Activated effector memory CD4-positive, alpha-beta T cell treated with anti-CD3 and anti-CD28 coated beads, Interleukin-2, amount 50 U/mL, for 16 hours (primary cell): ENCODE measurements at places on chromosomes 5 and 9.

GRCh38 chr5:6434731-6435130 is 13.9 kb upstream of the UBE2QL1 start:
- no peak for DNase-seq

DNA sequence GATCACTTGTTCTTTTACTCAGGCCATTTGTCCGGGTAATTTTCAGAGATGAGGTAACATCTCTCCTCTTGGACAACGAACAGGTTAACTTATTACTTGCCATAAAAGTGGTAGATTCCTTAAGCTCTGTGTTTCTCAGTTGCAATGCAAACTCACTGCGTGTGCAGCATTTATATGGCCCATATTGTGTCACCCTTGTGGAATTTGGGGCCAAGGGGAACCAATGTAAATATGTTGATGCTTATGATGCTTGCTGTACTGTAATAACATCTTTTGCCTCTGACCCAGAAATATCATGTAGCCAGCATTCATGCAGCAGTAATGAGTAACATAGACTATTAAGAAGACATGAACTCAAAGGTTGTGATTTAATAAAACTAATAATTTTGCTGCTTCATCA is 175.8 kb downstream of the ADAMTS6 start:
- no peak for DNase-seq

DNA sequence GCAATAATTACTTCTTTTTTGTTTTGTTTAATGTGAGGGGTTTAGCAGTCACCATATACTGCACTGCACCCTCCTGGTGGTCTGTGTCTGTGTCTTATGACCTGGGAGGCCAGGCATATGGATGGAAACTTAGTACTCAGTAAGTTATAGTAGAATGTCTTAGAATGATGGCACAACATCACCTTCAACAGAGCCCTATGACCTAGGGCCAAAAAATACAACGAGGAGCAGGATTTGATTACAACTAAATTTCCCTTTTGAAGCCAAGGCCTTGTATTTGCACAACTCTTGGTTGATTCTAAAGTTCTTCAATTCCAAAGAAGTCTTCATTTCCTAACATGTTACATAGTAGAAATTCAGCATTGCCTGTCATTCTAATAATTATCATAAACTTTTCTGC is 422.1 kb upstream of the PIK3R1 start:
- no peak for DNase-seq

DNA sequence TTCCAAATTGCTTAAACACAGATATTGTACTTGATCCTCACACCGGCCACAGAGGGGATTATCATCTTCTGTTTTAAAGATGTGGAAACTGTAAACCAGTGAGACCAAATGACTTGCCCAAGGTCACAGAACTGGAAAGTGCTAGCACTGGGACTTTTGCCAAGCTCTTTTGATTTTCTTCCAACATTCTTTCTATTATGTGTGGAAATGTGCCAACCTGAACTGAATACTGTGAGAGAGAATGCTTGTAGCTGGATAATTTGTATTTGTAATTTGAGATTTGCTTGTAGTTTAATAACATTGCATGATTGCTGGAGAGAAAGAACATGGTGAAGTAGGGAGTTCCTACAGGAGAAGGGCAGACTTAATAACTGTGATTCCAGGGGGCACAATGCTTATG is 977.9 kb upstream of the NUDT12 start:
- DNase-seq, result no peak

DNA sequence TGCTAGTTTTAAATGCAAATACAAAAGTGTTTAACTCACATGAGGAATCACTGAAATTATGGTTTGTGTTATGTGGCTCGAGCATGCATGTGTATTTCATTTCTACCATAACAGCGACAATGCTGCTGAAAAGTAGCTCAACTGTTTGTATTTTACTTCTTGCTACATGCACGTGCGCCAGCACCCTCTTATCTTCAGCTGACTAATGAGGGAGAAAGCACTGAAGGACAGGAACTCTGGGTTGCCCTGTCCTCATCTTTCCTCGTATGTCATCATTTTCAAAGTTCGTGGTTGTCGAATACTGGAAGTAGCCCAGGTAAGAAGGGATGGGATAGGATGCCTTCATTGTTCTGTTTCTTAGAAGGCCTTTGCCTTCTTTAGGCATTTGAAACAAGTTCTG is 120.3 kb downstream of the SYK start:
- DNase-seq, result no peak
